ENCODE measurements at places on chromosomes 13 and 19.

GRCh38 chr19:10000171-10000826, 10.0 kb downstream of the COL5A3 start:
- DNase-seq = no peak

GRCh38 chr13:98847780-98848179, 95.3 kb upstream of the SLC15A1 start:
- DNase-seq = no peak

- no peak for DNase-seq
Measured at GRCh38 chr19:2309734-2310362, 1.9 kb upstream of the LINGO3 start.

GRCh38 chr13:71609271-71609670, 257.7 kb downstream of the DACH1 start:
- DNase-seq = no peak

GRCh38 chr13:29562786-29563438, 32.6 kb downstream of the SLC7A1 start:
- no peak for DNase-seq

GRCh38 chr19:45040059-45040771, 1.4 kb downstream of the CLASRP start:
- no peak for DNase-seq

DNA sequence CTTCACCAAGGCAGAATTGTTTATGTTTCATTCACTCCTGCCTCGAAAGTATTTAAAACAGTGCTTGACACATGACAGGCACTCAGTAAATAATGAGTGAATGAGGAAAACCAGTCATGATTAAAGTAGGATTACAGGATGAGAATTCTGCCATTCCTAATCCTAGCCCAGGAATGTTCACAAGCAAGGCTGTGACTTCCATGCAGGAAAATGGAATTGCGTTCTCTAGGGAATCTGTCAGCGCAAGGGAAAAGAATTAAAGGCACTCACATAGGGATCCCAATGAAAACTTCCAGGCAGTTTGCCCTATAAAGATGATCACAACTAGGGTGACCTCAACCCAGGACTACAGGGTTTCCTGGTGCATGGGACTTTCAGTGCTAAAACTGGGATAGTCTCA, 143.4 kb downstream of the CYSLTR2 start:
- DNase-seq = no peak

GRCh38 chr19:52336117-52336790, at the start of gene ZNF610:
Gene ZNF610 (plus strand): TSS chr19:52336243. CDS start chr19:52349173, 12,930 bp downstream.
- peak; percentile 53 for DNase-seq

GRCh38 chr13:75760131-75761021, 124.2 kb downstream of the LMO7 start:
- no peak for DNase-seq

DNA sequence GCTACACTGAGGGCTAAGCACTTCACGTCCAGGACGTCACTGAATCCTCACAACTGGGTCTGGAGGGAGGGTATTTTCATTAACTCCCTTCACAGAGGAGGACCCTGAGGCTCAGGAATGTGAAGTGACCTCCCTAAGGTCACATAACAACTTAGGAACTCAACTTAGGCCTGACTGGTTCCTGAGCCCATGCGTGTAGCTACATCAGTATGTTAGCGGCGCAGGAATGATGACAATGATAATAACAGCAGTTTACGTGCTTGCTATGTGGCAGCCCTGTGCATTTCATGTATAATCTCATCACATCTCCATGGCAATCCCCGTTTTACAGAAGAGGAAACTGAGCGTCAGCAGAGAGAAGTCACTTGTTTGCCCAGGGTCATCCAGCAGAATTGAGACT, 18.3 kb downstream of the KRTDAP start:
- no peak for DNase-seq

GRCh38 chr13:113975416-113975815, 1.5 kb upstream of the C13orf46 start:
- DNase-seq = no peak

DNA sequence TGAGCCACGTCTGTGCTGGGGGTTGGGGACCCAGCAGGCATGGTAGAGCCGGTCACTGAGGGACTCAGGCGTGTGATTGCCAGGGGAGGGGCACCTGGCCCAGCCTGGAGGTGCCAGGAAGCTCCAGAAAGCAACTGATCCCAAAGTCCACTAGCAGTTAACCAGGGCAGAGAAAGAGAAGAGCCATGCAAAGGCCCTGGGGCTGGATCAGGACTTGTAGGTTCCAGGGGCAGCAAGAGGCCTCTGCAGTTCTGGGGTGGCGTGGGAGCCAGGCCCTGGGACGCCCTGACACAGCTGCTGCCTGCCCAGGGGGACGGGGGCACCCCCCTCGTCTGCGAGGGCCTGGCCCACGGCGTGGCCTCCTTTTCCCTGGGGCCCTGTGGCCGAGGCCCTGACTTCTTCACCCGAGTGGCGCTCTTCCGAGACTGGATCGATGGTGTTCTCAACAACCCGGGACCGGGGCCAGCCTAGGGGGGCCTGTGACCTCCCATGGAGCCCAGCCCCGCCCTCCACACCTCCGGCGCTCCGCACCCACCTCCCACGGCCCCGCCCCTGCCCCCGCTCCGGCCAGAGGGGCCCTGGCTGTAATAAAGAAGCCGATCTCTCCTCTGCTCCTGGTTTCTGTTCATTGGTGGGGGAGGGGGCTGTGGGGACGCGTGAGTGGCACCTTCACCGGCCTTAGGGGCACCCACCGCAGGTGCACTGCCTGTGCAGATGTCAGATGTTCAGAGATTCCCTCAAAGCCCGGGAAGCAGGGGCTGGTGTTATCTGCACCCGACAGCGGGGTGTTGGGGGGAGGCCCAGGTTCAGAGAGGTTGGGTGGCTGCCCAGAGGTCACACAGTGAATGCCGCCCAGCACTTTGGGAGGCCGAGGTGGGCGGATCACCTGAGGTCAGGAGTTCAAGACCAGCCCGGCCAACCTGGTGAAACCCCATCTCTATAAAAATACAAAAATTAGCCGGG, 4.1 kb downstream of the AZU1 start:
- DNase-seq = no peak

- no peak for DNase-seq
Measured at GRCh38 chr13:29359181-29359580, 236.3 kb downstream of the SLC7A1 start.

DNA sequence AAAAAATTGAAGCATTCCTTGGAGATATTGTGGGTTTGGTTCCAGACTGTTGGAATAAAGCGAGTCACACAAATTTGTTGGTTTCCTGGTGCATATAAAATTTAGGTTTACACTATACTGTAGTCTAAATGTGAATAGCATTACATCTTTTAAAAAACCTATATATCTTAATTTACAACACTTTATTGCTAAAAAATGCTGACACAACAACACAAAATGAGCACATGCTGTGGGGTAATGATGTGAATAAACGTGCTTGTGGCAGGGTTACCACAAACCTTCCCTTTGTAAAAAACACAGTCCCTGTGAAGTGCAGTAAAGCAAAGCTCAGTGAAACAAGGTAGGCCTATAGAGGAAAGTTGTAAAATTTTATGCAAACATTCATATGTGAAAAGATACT, 27.7 kb downstream of the MPHOSPH8 start:
- DNase-seq = no peak

GRCh38 chr19:11505032-11505503, 571 bp downstream of the ZNF653 start:
- peak; percentile 79 for DNase-seq

- no peak for DNase-seq
Measured at GRCh38 chr19:48390188-48391099, 907 bp downstream of the KDELR1 start.

DNA sequence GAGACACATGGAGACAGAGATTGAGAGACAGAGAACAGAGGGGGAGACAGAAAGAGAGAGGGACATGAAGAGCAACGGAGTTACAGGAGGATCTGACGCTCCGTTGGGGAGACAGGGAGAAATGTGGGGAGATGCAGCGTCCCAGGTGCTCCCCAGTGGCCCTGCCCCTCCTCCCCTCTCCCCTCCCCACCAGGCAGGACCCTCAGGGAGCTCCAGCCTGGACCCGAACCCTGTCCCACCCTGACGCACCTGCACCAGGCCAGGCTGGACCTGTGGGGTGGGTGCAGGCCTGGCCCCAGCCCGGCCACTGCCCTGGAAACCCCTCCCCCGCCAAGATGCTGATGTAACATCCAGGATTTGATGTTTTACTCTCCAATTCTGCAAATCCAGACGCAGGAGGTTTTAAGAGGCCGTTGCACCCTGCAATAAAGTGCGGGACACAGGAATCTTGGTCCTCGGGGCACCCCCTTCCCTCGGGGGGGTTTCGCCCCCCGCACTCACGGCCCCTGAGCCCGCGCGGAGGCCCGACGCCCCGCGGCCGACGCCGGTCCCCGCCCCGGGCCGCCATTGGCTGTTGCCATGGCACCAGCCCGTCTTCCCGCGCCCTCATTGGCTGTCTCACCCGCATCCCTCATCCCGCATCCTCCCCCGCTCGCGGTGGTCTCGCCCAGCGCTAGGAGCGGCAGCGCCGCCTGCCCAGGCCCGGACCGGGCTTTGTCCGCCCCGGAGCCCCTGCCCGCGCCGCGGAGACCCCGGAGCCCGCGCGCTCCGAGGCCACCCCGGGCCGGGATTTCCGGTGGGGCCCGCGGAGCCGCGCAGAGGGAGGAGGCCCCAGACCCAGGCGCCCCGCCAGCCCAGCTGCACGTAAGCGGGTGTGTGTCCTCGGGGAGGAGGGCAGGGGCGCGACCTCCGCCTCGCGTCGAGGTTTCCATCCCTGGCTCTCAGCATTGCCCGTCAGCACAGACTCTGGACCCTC, at the start of gene APC2:
Gene APC2 (plus strand): TSS at position 655 of the 976 bp plus-strand sequence. CDS start 2,881 bp downstream, outside the sequence.
- no peak for DNase-seq

DNA sequence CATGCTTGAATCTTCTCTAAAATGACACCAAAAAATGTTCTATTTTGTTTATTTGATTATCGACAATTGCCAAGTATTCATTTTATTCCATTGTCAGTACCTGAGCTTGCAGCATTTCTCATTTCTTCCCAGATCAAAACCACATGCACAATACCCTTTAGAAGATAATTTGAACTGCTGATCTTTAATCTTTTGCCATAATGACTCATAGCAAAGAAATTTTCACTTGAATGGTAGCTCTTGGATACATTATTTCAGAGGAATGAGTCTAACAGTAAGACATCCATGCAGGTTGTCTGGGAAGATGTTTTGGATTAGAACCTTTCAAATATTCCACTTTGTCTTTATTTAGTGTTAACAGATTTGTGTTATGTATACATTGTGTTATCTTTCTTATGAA, 42.0 kb upstream of the RXFP2 start:
- DNase-seq = no peak

DNA sequence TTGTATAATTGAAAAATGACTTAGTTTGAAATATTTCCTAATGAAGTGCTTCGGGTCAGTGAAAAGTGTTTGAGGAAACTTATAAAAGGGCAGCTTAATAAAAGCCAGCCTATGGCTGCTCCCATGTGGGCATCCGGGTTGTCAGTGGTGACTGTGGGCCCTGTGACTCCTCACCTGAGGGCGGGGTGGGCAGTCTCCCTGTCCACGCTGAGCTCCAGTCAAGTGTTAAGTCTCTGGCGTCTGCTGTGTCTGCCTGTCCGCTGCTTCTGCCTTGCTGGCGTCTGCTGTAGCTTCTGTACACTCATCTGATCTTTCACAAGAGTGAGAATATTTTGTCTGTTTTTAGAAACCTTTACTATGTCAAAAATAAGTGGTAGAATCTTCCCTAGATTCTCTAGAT, 7.1 kb downstream of the LAMP1 start:
- DNase-seq = no peak

- DNase-seq = no peak
Measured at GRCh38 chr19:49691243-49692146, 579 bp downstream of the CPT1C start.

GRCh38 chr13:42538996-42539395, 35.0 kb upstream of the TNFSF11 start:
- DNase-seq = no peak

DNA sequence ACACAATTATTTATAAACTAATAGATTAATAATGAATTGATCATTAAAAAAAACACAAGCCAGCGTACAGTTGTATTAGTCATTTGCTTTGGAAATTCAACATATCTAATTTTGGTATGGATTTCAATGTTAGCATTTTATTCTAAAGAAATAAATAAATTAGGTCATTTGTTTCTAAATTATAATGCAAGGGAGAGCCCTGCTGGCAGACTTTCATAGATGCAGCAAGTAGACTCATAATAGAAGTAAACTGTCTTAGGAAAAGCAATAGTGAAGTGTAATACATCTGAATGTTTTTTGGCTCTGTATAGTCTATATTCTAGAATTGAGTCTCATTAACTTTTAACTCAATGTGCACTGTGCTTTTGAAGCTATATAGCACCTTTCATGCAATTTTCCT, 982.4 kb upstream of the MIR17HG start:
- DNase-seq = peak; percentile 8
